ENCODE measurements at places on chromosomes 13 and 19. TPM values are rescaled to one million over a fixed set of nuclear protein-coding genes. Genes with fewer than 3 reads are reported as not detected.

- peaks cover 13% of the 10 kb centered on the region for H3K4me1 ChIP-seq
- peak; percentile 78 for DNase-seq
- no peaks in the 10 kb centered on the region for H3K36me3 ChIP-seq
- no peak overlapping the region for H3K27ac ChIP-seq
- H3K27me3 ChIP-seq, result peaks cover 22% of the 10 kb centered on the region
- H3K4me3 ChIP-seq, result no peak overlapping the region
These were observed 81.5 kb downstream of the RYR1 start for GRCh38 chr19:38514812-38515633.

DNA sequence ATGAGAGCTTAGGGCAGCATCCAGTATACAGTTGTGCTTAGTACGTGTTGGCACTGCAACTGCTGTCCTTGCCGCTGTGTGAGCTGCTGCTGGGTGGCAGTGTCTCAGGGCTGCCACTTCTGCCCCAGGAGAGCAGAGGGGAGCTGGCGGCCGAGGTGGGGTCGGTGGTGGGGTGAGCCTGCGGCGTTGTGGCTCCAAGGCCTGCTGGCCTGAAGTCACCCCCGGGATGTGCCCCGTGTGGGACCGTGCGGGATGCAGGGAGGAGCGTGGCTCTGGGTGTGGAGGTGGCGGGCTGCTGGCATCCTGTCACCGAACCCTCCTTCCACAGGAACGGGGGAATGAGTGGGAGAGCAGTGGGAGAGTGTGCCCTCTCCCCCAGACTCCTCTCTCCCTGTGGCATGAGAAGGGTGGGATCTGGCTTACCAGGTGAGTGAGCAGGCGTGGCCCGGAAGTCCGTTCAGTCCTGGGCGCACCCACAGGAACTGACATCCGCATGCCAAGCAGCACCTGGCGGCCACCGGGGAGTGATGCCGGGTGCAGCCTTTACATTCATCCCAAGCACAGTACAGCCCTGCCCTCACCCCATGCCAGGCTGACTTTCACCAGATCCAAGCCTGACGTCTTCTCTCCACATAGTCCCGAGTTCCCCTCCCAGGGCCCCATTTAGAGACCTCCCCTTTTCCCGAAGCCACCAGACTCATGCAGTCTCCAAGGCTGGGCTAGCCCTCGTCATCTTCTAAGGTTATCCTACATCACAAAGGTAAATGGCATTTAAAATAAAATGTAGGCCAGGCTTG is 26.6 kb downstream of the MCF2L start:
- no peaks in the 10 kb centered on the region for H3K36me3 ChIP-seq
- no peaks in the 10 kb centered on the region for H3K27me3 ChIP-seq
- H3K4me1 ChIP-seq, result peaks cover 9% of the 10 kb centered on the region
- no peak overlapping the region for H3K27ac ChIP-seq

GRCh38 chr13:77919246-77919920 is 752 bp upstream of the EDNRB start:
- H3K4me1 ChIP-seq, result no peaks in the 10 kb centered on the region
- H3K27ac ChIP-seq, result no peak overlapping the region
- no peak overlapping the region for H3K4me3 ChIP-seq

- H3K27ac ChIP-seq, result no peak overlapping the region
- no peak for DNase-seq
- H3K36me3 ChIP-seq, result peaks cover 7% of the 10 kb centered on the region
These were observed 1.5 kb upstream of the ERICH4 start for GRCh38 chr19:41441321-41441945.

GRCh38 chr19:44712864-44713515 is 14.0 kb downstream of the CEACAM16 start:
- peaks cover 6% of the 10 kb centered on the region for H3K4me1 ChIP-seq
- H3K27ac ChIP-seq, result no peak overlapping the region
- no peaks in the 10 kb centered on the region for H3K27me3 ChIP-seq
- DNase-seq, result no peak
- H3K4me3 ChIP-seq, result no peak overlapping the region

Gene PGLYRP2
- not detected for total RNA-seq

Gene CALR
- 673 TPM for total RNA-seq

Gene ZNF541
- 0.19 TPM for total RNA-seq

Gene CYP4F2
- total RNA-seq, result 0.14 TPM

Gene CYTH2
- 21.7 TPM for total RNA-seq

Gene RFPL4A
- not detected for total RNA-seq
